ENCODE measurements at places on chromosomes 1 and 21.

DNA sequence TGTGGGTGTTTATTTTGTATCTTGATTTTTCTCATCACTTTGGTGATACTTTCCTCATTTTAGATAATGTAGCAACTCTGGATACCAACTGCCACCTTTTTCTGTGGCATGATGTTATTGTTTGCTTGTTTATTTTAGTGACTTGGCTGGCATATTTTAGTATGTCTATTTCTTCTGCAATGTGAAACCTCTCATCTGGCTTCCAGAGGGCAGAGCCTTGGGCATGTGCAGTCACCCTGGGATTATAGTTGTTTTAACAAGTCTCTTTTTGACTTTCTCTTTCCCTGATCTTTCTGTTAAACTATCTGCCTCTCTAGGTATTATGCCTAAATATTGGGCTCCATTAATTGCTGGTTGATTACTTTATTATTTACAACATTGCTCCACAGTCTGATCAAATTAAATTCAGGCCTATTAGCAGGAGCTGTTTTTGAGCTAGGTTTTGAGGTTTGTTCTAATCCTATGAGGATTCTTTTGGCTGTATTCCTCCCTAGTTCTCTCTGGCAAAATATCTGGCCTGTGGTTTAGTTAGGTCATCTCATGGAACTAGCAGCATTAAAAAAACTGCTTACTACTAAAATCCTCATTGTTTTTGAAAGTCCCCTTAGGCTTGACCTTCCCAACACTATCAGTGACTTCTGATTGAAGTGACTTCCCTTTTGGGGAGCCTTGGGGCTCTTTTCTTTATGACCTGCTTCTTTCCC is 86.4 kb upstream of the FAM78B start:
- no peak overlapping the region for H3K27ac ChIP-seq
- H3K27me3 ChIP-seq, result no peaks in the 10 kb centered on the region
- DNase-seq, result no peak
- no peaks in the 10 kb centered on the region for H3K4me1 ChIP-seq
- H3K4me3 ChIP-seq, result no peak overlapping the region
- no peaks in the 10 kb centered on the region for H3K36me3 ChIP-seq

GRCh38 chr1:106637566-106637965 is 418.9 kb upstream of the PRMT6 start:
- no peak for DNase-seq
- H3K4me3 ChIP-seq, result no peak overlapping the region
- no peaks in the 10 kb centered on the region for H3K36me3 ChIP-seq
- no peak overlapping the region for H3K27ac ChIP-seq

DNA sequence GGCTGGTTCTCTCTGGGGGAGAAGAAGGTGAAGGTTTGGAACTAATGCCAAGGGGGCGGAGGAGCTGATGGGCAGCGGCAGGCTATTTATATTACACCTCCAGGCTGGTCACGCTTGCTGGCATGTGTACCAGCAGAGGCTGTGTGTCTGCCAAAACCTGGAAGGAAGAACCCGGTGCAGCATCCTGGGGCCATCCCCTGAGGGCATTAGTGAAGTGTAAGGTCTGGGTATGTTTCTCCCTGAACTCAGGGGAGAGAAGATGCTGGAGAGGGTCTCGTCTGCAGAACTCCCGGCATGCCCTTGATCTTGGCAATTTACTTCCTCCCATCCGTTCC is 5.3 kb downstream of the DISP3 start:
- no peak overlapping the region for H3K27ac ChIP-seq
- no peak for DNase-seq
- H3K4me1 ChIP-seq, result no peaks in the 10 kb centered on the region
- no peak overlapping the region for H3K4me3 ChIP-seq
- no peaks in the 10 kb centered on the region for H3K36me3 ChIP-seq

DNA sequence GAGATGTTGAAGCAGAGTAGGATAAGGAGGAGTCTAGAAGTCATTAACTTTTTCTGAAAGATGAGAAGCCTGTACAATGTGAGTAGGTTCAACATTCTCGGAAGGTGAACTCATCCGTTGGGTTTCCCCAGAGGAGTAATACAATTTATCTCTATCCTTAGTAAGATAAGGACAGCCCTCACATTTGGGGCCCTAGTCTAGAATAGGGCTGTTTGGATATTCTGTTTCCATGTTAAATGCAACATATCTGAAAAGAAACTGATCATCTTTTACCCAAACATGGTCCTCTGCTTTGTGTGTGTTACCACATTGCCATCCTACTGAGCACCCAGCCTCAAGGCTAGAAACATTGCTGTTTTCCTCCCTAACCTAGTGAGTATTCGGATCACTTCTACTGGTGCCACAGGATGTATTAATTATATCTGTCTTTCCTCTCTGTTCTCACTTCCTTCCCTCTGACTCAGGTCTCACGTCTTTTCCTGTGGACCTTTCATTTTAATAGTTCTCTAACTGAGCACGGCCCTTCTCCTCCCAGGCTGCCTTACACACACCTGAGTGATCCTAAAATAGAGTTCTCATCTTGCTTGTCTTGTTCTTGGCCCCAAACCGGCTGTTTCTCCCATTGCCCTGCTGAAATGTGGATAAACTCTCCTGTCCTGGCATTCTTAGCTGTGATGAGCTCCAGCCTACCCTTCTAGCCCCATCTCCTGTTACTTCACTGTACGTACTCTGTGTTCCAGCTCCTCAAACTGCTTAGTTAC is 91.7 kb downstream of the CDC14A start:
- H3K36me3 ChIP-seq, result no peaks in the 10 kb centered on the region
- no peaks in the 10 kb centered on the region for H3K27me3 ChIP-seq
- DNase-seq, result no peak
- no peaks in the 10 kb centered on the region for H3K4me1 ChIP-seq
- no peak overlapping the region for H3K4me3 ChIP-seq

GRCh38 chr1:98342566-98342965 is 319.0 kb upstream of the SNX7 start:
- no peaks in the 10 kb centered on the region for H3K27me3 ChIP-seq
- H3K4me3 ChIP-seq, result no peak overlapping the region
- no peaks in the 10 kb centered on the region for H3K36me3 ChIP-seq
- H3K27ac ChIP-seq, result no peak overlapping the region
- DNase-seq, result no peak

DNA sequence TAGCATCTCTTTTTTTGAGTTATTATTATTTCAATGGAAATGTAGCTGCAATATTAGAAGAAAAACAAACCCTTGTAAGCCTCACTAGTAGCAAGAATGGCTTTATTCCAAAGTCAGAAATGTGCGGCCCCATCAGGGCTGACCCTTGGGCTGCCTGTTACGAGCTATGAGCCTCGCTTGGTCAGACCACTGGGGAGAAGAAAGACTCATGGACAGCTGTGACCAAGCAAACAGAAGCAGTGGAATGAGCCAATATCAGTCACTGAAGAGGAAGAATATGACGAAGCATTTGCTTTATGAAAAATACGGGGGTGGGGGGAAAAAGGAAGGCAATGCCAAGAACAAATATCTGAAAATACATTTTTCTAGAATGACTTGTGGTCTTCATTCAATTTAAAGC is 504.5 kb downstream of the LMO4 start:
- no peaks in the 10 kb centered on the region for H3K27me3 ChIP-seq
- H3K4me3 ChIP-seq, result no peak overlapping the region
- no peaks in the 10 kb centered on the region for H3K36me3 ChIP-seq
- H3K4me1 ChIP-seq, result no peaks in the 10 kb centered on the region
- no peak for DNase-seq
- no peak overlapping the region for H3K27ac ChIP-seq

DNA sequence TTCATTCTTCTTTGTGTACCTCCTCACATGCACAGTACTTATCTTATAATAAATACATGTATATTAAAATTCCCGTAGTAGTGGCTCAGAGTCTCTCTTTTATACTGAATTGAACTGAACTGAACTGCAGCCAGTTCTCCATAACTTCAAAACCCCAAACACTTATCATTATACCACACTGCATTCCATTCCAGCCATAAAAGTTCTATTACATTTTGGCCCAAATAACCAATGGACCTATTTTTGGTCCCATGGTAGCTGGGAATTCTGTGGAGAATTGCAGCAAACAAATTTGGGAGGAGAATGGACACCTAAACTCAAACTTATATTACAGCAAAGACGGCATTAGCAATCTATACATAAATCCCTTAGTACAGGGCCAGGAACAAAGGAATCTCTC is 86.6 kb upstream of the C1orf87 start:
- no peak overlapping the region for H3K27ac ChIP-seq
- no peaks in the 10 kb centered on the region for H3K36me3 ChIP-seq
- no peaks in the 10 kb centered on the region for H3K4me1 ChIP-seq
- no peak for DNase-seq

DNA sequence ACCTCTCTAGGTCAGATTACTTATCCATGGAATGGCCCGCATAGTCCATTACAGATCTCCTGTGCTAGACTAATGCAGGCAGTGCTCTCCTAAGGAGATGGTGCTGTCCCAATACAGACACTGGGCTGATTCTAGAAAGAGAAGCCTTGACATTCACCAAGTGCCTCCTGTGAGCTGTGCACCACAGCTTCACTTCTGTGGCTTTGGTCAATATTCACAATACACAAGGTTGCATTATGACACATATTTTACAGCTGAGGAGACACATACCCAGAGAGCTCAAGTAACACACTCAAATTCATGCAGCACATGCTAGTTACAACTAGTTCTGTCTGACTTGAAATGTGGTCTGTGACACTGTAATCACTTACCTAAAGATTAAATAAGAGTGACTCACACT is 59.4 kb upstream of the LRRC8B start:
- H3K4me3 ChIP-seq, result no peak overlapping the region
- H3K27me3 ChIP-seq, result no peaks in the 10 kb centered on the region
- no peak overlapping the region for H3K27ac ChIP-seq
- H3K36me3 ChIP-seq, result no peaks in the 10 kb centered on the region
- no peak for DNase-seq

DNA sequence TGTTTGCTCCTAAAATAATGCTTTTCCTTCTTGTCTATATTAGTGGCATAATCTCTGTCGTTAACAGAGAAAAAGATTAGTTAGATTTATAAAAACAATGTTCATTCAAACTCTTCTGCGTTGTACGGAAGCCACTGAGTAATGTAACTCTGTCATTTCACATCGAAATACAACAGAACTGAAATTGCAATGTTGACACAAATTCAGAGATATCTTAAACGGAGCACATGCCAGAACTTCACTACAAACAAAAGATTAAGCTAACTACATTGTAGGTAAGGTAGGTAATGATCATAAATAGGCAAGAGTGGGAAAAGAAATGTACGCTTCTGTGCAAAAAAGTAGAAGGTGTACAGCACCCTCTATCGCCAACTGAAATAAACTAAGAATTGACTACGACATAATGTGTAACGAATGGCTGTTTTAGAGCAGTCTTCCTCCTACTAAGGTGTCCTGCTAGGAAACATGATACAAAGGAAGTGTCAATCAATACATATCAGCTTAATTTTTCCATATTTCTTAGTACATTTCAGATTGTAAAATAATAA is 56.6 kb downstream of the PCNX2 start:
- DNase-seq, result no peak
- no peaks in the 10 kb centered on the region for H3K36me3 ChIP-seq
- no peaks in the 10 kb centered on the region for H3K4me1 ChIP-seq
- H3K27me3 ChIP-seq, result no peaks in the 10 kb centered on the region
- no peak overlapping the region for H3K27ac ChIP-seq
- H3K4me3 ChIP-seq, result no peak overlapping the region
